ENCODE measurements at places on chromosomes 13 and 19. TPM values are rescaled to one million over a fixed set of nuclear protein-coding genes. Genes with fewer than 3 reads are reported as not detected.

DNA sequence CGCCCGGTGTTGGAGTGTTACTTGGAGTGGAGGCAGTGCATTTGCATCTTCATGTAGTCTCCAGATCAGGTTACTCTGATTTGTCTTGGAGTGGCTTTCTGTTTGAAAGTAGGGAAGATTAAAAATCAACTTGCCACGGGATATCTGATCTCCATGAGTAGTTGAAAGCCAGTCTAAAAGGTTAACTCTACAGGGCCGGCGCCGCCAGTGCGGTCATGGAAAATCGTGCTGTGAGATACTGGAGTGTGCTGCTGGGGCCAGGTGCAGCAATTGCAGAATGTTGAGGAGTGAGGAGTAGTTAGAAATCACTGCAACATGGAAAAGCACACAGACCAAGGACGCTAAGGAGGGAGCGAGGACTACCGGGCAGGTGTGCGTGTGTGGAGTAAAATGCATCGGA lies 175.0 kb downstream of the STK24 start:
- DNase-seq: no peak

- DNase-seq: peak; percentile 41
Observed at GRCh38 chr13:107650081-107650701, 565.1 kb downstream of the LIG4 start.

DNA sequence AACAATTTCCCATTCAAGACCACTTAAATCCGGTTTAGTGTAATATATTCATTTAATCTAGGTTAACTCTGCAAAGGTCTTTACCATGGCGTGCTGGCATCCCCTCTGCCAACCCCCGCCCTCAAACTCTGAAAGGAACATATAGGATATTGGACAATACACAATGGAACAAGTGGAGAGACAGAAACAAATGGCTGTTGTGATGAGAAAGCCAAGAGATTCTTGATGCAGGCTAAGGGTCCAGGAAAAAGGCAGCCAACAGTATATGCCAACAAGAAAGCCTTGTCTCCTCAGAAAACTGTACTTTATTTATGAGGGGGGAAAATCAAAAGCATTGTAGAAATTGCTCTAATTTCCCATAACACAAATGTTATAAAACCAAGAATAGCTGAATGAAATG lies 407.3 kb upstream of the SGCG start:
- DNase-seq: no peak

DNA sequence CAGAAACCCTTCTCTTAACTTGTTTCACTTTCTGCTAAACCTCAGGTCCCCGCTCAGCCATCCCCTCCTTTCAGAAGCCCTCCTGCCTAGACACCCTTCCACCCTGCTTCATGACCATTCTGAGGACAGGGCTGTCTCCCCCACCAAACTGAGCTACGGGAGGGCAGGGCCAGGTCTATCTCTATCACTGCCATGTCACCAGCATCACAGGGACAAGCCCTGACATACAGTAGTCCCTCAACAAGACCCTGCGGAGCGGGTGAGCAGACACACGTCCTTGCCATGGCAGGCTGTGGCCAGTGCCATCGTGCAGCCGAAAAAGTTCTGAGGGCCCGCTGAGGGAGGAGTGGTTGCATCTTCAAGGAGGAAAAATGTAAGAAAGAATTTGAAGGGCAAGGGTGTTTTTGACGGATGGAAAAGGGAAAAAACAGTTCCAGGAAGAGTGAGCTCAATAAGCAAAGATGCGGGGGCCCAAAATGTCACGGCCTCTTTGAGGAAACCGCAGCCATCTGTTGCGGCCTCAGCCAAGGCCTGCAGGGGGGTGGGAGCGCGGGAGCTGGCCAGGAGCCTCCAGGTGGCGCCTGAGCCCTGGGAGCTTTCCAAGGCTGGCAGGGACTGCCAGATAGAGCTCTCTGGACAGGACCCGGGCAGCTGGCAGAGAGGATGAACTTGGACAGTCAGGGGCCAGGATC lies 8.1 kb downstream of the PTGIR start:
- peak; percentile 56 for DNase-seq

GRCh38 chr13:24742294-24742693 lies 21.7 kb upstream of the RNF17 start:
- DNase-seq: no peak

GRCh38 chr19:15926484-15926883 lies 7.8 kb downstream of the CYP4F11 start:
- DNase-seq: no peak

- DNase-seq: no peak
Observed at GRCh38 chr19:16094360-16095070, 17.2 kb upstream of the RAB8A start.

Gene C1QTNF9B
- not detected for total RNA-seq

Gene TMEM221
- total RNA-seq: not detected
